ENCODE measurements at places on chromosomes 7 and 10.
A peak's percentile ranks its signal among the peaks of the same experiment; 100 is the strongest.

- peak; percentile 29 for DNase-seq
Measured at GRCh38 chr7:106285855-106286492, 1.2 kb upstream of the NAMPT start.

- DNase-seq = no peak
Measured at GRCh38 chr10:133052076-133052475, 35.6 kb upstream of the ADGRA1 start.

DNA sequence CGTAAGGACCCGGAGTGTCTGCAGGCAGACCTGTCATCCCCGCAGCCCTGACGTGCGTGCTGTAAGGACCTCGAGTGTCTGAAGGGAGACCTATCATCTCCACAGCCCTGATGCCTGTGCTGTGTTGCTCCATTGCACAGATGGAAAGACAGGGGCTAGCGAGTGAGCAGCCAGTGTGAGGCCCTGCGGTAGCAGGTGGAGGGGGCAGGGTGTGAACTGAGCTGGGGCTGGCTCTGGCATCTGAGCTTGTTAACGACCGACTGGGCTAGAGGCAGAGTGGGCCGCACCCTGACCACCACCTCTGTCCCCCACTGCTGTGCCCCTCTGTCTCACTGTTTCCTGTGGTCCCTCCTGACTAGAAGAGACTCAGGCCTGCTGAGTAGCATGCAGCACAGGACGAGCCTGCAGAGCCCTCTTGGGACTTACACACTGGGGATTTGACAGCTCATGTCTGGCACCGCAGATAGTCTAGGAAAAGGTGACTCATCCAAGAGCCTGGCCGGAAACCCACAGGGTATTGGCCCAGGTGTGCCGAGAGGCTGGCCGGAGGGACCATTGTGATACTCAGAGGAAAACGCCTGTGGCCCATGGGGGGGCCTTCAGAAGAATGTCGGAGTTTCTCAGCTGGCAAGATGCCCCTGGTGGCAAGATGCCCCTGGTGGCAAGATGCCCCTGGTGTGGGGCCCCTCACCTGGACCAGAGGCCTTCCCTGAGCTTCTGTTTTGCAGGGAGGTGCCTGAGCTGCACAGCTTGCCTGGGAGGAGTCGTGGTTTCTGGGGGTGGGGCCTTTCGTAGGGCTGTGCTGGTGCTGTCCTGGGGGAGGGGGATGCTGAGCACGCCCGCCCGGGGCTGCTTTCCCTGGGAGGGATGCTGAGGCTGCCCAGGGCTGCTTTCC is 34.3 kb downstream of the INPP5A start:
- DNase-seq = peak; percentile 52

GRCh38 chr10:119199231-119199992 is 8.0 kb upstream of the GRK5 start:
- DNase-seq = no peak

DNA sequence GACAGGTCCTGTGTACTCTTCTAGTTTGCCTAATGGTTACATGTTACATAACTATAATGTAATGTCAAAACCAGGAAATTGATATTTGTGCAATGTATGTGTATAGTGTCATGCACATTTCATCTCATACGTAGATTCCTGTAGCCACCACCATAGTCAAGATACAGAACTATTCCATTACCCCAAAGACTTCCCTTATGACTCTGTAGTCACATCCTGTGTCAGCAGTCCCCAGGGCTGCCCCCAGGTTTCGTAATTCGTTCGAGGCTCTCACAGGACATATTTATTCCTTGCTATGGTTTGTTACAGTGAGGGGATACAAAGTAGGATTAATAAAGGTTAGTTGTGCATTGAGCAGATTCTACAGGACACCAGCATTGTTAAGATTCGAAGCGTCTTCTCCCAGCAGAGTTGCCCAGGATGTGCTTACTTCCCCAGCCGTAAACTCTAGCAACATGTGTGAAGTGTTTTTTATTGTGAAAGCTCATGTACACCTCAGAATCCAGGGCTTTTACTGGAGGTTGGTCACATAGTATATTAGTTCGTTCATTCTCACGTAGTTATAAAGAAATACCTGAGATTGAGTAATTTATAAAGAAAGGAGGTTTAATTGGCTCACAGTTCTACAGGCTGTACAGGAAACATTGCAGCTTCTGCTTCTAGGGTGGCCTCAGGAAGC is 18.6 kb downstream of the RABGEF1 start:
- DNase-seq = peak; percentile 31

GRCh38 chr7:4682621-4683042 is 537 bp downstream of the FOXK1 start:
- peak; percentile 23 for DNase-seq

GRCh38 chr7:157022681-157023588 is 12.5 kb upstream of the MNX1 start:
- no peak for DNase-seq

DNA sequence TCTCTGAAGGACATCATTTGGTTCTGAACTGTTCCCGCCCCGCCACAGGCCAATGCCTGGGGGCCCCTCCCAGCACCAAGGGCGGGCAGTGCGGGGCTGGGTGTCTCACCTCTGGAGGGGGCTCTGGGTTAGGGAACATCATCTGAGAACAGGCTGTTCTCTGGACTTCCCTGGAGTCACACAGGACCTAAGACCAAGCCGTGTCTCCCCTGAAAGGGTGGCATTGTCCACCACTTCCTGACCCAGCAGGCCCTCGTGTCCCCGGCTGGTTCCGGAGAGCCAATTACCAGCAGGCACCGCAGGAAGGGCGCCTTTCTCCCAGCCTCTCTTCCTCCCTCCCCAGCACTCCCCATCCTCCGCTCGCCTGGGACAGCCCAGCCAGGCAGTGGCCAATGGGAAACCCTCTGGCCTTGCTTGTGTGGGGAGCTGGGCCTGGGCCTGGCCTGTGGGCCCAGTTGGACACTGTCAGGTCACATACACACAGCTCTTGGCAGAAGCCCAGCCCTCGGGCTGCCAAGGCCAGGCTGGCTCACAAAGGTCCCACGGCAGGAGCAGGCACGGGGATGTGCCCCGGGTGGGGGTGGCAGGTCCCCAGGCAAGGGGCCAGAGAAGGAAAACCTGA is 119.5 kb downstream of the SPDYE5 start:
- no peak for DNase-seq

DNA sequence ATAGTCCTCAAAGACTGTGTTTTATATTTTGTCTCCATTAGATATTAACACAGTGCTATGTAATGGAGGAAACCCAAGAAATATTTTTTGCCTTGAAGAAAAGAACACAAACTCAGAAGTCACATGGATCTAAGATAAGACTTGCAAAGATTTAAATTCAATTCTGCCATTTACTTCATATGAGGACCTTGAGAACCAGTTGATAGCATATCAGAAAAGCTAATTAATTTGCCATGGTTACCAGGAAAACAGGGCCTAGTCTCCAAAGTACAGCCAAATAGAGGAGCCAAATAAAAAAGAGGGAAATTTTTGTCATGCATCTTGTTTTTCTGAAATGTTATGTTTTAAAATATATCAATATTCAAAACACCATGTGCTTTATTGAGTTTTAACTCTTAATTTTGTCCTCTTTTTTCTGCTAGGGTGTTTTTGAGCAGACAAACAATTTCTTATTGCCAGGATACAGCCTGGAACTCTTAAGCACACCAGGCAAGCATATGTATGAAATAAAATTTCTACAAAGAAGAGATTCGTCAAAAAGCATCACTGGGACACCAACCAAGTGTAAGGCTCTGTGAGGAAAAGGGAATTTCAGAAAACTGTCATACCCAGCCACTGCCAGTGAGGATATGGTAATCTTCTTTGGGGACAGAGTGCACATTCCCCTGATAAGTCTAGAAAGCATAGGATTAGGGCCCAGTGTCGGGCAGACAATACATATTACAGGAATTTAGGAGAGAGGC is 10.6 kb upstream of the TOMM7 start:
- DNase-seq = no peak

DNA sequence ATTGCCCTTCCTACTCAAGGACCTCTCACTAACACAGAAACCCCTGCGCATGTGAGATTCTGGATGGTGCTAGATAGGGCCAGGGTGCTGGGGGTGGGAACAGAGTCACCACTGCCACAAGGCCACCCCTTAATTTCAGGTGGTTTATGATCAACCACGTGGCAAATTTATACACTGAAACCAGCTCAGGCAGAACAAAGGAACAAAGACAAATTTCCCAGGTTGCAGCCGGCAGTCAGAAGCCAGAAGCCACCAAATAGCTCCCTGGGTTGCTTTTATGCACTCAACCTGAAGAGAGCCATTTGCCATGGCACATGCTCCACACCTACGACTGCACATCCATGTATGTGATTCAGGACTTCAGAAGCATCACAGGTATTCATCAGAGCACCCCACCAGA is 2.5 kb downstream of the VOPP1 start:
- peak; percentile 34 for DNase-seq

- DNase-seq = no peak
Measured at GRCh38 chr10:34491678-34492077, 323.4 kb downstream of the PARD3 start.

DNA sequence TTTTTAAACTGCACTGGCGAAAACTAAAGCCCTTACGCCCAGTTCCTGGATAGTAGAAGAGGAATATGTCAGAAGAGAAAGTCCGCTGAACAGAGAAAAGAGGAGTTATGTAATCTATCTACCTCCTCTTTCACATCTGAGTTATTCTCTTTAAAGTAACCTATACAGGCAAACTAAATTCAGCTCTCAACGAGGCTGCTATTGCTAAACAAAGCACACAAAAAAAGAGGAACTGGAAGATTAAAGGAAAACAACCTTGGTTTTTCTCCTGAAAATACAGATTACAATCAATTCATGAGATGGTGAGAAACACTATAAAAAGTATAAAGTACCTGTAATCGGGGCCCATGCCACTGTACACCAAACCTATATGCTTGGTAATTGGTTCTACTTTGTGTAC is 5.8 kb downstream of the PSMA2 start:
- DNase-seq = no peak

- DNase-seq = no peak
Measured at GRCh38 chr10:121910673-121911420, 17.0 kb downstream of the ATE1 start.

- DNase-seq = no peak
Measured at GRCh38 chr7:47095946-47096345, 486.0 kb downstream of the TNS3 start.

GRCh38 chr7:39016609-39017008 is 38.9 kb downstream of the POU6F2 start:
- DNase-seq = no peak

GRCh38 chr7:21941611-21942141 is 4.0 kb downstream of the CDCA7L start:
- DNase-seq = no peak

- no peak for DNase-seq
Measured at GRCh38 chr7:23713285-23714149, 3.5 kb downstream of the STK31 start.

DNA sequence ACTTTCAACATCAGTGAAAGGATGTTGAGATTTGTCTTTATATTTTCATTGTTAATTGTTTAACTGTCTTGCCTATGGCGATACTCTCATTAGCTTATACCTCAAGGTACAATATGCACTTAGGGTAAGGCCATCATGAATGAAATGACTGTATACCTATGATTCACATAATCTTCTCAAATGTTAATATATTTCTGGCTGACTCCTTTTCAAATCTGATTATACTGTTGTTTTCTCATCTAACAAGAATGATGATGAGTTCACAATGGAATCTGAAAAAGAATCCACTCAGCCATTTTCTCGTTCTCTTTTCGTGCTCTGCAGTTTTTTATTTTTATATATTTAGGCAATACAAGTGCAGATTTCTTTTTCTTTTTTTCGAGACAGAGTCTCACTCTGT is 159.1 kb downstream of the ARHGAP12 start:
- no peak for DNase-seq

DNA sequence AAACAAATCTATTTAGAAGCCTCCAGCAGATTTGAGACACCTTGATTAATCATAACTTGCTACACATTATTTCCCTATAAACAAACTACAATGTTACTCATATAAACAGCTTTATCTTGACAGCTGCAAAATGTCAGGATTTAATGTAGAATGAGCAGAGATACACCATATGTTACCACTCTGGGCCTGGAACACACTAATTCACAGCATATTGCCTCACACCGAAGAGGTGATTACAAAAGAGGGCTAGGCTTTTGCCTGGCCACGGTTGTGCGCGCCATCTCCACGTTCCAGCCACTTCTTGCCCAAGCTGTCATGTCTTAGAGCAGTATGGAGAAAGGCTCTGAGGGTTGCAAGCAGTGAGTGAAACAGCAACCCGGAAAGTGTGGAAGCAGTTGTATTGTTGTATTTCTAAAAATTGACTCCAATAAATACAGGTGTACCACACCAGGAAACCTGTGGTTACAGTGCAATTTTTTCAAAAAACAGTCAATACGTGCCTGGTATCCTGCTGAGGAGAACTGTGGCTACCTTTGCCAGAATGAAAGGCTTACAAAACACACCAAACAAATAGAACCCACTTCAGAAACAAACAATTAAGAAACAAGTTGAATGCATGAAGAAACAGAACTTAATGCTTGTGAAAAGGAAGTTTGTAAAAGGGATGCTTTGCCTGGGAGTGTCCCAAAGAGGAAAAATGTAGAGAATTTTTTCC is 498.1 kb downstream of the PLXNA4 start:
- no peak for DNase-seq

GRCh38 chr10:17273403-17273802 is 45.4 kb downstream of the VIM start:
- no peak for DNase-seq

DNA sequence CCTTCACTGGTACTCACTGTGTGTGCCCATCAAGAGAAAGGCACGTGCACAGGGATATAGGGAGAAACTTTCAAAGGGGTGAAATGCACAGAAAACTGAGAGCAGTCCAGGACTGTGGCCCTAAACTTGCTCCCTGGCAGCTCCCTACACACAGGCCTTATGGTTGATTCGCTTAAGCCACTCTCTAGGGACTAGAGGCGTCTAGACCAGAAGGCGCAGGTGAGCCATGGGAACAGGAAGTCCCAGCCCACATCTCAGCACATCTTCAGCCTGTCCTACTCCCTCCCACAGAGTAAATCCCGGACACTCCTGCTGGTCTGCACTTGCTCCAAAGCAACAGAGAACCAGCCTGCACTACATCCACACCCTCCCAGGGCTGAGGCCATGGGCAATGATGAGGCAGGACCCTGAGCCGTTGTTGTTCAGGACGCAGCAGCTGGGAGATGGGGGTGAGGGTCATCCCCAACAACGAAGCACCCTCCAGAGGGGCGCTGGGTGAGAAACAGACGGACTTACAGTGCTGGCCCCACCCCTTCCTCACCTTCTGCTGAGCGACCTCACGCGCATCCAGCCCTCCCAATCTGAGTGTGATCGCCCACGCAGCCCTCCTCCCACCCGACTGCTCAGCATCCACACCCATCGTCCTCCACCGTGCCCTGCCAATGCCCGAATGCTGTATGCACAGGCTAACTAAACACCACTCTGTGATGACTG is 109.3 kb downstream of the TNS3 start:
- DNase-seq = no peak

All from stimulated activated CD8-positive, alpha-beta memory T cell treated with anti-CD3 and anti-CD28 coated beads, Interleukin-7, amount 100 ng/mL, for 48 hours (primary cell).